ENCODE measurements at places on chromosomes 11 and 22.
A peak's percentile ranks its signal among the peaks of the same experiment; 100 is the strongest.

- peak; percentile 48 for DNase-seq
Observed at GRCh38 chr11:76248210-76248609, 41.9 kb upstream of the WNT11 start.

DNA sequence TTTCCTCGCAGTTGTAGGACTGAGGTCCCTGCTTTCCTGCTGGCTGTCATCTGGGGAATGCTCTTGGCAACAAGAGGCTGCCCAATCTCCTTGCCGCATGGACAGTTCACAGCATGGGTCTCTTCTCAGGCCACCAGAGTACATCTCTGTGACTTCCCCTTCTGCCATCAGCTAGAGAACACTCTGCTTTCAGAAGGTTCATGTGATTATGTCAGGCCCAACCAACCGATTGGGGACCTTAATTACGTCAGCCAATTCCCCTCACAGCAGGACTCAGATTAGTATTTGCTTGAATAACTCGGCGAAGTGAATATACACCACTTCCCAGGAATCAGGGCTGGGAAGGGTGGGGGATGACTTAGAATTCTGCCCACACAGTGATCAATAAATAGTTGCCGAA lies 61.9 kb upstream of the CSNK2A3 start:
- no peak for DNase-seq

DNA sequence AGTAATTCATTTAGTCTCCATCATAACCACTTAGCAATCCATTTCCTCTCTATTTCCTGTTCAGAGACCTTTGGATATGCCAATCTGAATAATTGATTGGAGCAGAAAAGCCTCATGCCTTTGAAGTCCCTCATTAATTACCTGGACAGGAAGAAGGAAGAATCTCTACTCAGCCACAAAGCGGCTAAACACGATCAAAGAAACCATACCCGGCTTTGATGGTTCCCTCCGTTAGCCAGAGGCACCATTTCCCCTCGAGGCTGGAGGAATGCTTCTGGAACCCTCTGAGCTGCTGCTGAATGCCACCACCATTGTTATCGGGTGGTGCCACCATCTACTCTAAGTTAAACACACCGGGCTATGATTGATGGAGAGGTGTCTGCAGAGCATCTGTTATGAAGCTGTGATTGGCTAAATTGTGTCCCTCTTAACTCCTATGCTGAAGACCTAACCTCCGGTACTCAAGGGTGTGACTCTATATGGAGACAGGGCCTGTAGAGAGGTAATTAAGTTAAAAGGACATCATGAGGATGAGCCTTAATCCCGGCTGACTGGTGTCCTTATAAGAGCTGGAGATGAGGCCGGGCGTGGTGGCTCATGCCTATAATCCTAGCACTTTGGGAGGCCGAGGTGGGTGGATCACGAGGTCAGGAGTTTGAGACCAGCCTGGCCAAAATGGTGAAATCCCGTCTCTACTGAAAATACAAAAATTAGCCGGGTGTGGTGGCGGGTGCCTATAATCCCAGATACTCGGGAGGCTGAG lies 168.6 kb downstream of the CTTN start:
- peak; percentile 91 for DNase-seq

DNA sequence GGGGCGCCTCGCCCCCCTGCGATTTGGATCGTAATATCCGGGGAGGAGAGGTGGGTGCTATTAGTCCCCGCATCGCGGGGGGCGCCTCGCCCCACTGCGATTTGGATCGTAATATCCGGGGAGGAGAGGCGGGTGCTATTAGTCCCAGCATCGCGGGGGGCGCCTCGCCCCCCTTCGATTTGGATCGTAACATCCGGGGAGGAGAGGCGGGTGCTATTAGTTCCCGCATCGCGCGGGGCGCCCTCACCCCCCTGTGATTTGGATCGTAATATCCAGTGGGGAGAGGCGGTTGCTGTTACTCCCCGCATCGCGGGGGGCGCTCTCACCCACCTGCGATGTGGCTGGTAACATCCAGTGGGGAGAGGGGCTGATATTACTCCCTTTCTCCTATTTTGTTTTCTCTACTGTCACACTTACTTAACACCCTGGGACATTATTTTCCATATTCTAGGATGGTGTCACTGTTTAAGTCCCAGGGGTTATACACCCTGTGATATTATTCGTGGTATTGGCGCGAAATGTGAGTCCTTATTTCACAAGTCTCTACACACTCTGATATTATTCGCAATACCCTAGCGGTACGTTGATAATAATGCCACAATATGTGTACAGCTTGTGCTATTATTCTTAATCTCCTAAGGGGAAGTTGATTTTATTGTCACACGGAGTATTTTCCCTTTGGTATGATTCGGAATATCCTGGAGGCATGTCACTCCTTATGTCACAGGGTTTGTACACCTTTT lies 57.8 kb upstream of the ALDH3B2 start:
- DNase-seq = no peak

DNA sequence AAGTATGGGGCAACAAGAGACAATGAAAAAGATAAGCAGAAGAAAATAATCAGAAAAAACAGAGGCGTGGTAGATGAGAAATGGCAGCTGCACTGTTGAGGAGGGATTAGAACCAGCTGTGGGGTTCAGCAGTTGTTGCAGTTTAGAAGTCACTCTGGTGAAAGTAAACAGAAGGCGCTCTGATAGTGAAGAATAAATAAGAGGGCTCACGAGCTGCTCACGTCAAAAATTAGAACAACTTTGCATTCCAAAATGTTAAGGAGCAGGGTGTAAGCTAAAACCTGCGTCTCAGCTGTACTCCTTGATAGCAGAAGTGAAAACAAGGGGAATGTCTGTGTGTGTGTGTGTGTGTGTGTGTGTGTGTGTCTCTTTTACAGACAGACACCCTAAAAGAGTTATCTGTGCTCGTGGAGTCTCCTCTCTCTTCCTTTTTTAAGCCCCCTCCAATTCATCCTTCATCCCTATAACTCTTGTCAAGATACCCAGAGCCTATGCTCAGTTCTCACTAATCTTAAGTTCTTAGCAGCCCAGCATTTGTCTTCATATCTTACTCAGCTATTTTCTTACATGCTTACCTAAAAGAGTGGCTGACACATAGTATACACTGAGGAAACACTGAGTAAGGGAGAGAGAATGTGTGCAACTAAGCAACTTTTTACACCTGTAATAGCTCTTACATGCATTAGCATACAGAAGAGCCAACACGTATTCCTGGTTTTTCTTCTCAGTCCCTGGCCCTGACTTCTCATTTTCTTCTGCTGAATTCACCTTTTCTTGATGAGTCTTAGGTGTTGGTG lies 8.9 kb downstream of the TTC17 start:
- no peak for DNase-seq

- no peak for DNase-seq
Observed at GRCh38 chr11:94107363-94107762, 21.3 kb upstream of the PANX1 start.

DNA sequence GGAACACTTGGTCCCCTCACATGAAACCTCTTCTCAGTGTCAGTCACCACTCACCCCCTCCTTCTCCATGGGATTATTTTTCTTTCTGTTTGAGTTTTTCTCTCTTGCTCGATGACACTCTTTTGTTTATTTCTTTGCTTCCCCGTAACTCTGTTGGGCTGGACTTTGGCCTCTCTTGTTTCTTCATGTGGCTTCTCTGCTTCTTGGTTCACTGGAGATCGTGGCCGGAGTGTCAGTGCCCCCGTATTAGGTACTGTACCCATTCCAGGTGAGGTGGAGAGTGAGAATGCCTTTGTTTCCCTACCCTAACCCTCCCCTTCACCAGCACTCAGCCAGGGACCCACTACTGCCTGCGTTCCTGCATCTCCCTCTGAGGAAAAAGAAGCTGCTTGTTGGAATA lies 32.5 kb downstream of the CYB5R2 start:
- no peak for DNase-seq

DNA sequence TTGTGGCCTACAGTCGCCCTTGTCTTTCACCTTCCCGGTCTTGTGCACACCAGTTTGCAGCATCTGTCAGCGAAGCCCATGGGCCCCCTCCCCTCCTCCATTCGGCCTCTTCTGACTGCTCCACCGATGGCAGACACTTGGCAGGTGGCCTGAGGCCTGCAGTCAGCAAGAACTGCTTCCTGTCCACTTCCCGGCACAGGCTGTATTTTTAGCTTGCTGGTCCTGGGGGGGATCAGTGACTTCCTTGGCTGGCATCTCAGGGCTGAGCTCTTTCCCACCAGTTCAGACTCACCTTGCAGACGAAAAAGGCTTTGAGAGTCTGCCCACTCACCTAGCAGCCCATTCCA lies 106.4 kb downstream of the SYN3 start:
- DNase-seq = peak; percentile 46

DNA sequence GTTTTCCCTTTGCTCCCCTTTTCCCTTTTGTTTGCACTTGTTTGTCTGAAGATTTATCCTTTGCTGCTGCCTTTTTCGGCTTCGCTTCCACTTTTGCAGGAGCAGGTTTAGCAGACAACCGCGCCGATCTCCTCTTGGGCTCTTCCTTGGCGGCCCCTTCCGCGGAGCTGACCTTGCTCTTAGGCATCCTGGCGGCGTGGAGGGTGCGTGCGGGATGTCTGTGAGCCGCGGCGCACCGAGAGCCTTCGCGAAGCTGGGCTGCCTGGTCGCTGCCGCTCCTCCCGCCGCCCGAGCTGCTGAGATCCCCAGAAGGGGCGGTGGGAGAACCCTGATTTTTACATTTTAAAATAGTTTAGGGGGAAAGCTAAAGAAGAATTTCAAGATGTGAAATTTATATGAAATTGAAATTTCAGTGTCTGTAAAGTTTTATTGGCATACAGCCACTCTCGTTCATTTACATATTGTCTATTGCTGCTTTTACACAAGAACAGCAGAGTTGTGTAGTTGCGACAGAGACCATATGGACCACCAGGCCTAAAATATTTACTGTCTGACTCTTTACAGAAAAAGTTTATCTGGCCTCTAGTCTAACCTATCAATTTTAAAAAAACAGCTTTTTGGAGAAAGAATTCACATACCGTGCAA lies 105.2 kb upstream of the RRM1 start:
- DNase-seq = no peak

DNA sequence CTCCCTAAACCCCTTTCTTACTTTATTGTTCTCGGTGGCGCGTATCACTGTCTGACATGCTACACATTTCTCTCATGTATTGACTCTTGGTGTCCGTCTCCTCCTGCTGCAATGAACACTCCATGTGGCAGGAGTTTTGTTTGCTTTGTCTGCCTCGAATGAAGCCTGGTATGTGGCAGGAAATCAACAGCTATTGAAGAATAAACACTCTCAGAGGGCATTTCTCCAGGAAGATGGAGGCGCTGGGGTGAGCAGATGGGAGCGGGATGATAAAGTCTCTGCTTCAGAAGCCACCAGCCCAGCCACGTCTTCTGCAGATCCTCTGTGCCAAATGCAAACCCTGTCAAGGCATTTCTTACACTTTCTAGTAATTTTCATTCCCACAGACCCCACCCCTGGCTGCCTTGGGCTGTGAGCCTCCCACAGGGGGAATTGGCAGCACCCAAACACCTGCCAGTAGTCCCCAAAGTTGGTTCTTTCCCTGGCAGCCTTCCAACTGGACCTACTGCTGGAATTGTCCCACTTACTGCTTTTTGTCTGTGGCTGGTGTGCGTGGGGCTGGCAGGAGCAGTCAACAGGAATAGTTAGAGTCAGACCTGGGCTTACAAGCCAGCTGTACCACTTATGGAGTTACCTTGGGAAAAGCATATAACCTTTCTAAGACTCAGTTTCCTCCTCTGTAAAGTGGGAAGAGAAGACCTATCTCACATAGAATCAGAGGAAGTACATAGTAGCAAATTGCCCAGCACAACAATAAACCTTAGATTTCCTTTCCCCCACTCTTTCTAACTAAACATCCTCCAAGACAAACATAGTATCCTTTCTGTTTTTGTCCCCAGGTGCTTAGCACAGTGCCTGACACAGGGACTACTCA lies 13.3 kb upstream of the IL10RA start:
- no peak for DNase-seq

GRCh38 chr11:1121813-1122663 lies 35.7 kb upstream of the MUC5AC start:
- no peak for DNase-seq

DNA sequence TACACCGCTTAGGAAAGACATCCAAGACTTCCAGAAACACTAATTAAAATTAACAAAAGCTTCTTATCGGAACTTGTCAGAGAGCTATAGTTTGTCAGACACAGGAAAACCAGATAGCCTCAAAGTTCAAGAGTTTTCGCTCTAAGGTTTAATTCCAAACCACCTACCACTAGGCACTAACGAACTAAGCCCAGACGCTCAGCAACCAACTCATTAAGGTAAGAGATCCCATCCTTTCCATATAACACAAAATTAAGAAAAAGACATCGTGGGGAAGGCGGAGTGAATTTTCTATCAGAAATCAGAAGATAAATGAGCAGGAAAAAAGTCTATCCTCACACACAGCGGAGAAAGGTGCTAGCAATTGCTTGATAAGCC lies 382 bp downstream of the IMMP1L start:
- DNase-seq = no peak

GRCh38 chr11:132549561-132549960 lies 982.7 kb downstream of the OPCML start:
- DNase-seq = no peak

DNA sequence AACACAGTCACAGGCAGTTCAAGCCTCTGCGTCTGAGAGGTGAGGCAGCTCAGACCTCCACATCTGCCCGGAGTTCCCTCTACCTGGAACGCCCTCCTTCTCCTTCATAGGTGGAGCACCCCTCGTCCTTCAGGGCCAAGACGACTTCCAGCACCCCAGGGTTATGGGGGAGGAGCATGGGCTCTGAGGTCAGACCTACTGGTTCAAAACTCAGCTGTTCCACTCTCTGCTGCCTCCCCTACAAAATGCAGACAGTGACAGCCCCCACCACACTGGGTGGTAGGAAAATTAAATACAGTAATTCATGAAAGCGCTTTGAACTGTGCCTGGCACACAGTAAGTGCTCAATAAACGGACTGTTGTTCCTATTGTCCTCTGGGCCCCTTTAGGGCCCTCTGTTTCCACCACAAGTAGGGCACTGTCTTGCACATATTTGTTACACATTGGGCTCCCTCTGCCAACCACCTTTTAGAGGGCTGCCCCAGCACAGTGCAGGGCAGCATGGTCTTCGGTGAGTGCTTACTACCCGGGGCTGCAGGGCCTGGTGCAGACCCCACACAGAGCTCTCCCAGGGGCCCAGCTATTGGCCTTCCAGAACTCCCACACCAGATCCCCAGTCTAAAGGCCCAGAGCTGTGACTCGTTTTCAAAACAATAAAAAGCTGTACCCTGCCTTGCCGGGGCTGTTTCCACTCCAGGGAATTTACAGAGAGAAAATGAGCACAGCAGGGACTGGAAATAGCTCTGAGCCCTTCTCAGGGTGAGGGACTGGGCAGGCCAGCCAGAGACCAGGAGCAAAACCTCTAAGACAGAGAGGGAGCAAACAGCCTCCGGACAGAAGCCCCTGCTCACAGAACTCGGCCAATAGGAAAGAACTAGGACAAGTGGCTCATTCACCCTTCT lies 2.5 kb downstream of the TMEM184B start:
- DNase-seq = no peak

DNA sequence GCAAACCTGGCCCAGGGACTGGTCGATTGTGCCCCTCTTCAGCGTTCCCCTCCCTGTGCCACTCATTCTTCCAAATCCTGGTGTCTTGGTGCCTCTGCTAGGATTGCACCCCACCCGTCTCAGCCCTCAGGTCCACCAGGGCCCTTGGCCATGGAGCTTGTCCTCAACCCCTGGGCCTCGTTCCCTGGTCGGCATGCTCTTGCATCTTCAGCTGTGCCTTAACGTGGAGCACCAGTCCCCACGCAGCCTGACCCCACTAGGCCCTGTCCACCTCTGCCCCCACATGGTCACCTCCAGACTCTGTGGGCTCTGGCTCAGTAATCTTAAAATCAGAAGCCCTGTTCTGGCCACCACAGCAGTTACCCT lies 61.1 kb downstream of the OSBP2 start:
- DNase-seq = no peak
